IPS DF 19.7 (cell line): ENCODE measurements at places on chromosomes 5 and 9.

GRCh38 chr5:38725371-38725865 lies 120.4 kb upstream of the OSMR start:
- DNase-seq, result no peak

DNA sequence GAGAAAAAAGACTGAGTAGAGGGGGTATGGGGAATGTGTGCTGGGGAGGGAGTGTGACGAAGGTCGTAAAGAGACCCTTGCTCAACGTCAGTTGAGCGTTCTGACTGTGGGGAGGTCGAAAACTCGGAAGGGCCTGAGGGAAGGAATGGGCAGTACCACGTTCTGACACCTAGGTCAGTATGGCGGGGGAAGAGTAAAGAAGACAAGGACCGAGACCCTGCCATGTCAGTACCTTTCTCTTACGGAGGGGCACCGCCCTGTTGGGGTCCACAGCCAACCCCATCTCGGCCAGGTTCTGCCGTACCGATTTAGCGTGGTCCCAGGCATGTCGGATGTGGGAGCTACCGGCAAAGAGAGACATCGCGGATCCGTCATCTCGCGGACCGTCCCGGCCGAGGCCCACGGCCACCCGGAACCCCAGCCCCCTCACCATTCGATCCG lies 375 bp downstream of the NOP16 start:
- no peak for DNase-seq

DNA sequence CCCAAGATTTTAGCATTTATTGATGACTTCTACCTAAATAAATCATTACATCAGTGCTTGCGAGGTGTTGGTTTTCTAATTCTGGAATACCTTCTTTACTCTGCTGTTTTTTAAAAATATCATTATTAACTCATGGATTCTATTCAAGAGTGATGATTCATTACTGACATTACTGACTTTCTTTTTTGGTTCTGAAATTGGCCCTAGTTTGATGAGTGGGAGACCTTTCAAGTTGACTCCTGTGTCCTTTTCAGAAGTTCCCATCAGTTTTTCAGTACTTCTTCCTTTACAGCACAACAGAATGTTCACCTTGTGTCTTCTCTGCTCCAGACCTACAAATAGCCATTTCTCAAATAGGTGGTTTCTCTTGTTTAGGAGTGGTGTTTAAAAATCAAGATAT lies 114.1 kb downstream of the PCSK5 start:
- DNase-seq, result no peak

DNA sequence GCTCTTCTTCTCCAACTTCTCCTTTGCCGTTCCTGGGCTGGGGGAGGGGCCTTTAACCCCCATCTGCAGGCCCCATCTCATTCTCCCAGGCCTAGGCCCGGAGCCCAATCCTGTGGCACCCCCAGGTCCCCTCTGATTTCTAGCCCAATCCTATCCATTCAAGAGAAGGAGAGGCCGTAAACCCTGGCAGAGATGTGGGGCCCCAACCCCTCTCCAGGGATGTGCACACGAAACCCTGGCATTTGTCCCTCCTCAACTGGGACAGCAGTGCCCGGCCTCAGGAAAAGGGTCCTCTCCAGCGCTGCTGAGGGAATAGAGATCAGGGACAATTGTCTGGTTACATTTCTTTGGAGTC lies 24.2 kb upstream of the ADAMTS2 start:
- DNase-seq, result no peak

DNA sequence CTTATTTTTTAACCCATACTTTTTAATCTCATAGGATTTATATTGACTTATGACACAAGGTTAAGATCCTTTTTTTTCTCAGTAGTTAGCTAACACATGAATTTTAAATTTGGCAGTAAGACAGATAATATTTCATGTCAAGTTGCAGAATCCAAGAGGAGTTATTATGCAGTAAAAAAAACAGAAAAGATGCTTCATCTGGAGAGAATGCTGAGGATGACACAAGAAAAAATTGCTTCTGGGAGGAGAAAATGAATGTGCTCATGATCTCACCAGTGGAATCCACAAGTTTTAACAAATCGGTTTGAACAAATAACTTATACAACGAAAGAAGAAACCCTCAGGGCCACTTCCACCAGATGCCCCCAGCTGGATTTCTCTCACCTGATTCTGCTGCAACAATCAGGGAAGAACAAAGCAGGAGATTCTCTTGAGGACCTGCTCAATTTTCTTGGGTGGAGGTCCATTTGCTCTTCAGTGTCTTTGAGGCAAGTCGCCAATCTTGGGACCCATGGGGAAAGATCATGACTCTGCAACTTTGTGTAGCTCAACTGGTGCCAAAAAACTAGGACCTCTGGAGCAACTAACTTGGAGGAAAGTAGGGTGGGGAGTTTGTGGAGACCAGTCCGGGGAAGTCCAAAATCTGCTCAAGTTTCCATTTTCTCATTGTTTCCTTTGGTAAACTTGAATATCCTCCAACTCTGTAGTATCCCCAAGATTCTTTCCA lies 50.5 kb upstream of the TNFSF15 start:
- no peak for DNase-seq

DNA sequence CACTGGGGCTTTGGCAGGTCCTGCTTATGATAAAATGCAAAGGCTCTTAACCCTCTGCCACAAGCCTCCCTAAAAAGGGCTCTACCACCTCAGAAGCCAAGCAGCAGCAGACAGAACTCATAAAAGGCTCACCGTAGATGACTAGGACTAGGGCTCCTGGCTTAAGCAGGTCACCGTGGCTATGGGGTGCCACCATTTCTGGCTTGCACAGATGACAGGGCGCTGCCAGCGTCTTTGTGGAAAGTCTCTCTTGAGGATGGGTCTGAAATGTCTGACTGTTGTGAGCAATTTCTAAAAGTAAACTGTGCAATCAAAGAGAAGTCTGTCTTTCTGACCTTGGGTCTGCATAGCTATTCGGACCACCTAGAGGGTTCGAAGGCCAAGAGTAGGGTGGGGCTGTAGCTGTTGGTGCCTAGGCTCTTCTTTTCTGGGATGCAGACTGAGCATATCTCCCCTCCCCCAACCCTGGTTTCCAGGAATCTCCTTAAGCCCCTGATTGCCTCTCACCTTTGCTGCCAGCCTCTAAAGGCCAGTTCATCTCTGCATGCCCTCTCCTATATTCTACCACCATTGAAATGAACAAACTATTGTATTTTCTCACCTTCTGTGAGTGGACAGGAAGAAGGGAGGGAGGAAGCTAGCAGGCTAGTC lies 307.4 kb downstream of the ARHGAP26 start:
- no peak for DNase-seq

DNA sequence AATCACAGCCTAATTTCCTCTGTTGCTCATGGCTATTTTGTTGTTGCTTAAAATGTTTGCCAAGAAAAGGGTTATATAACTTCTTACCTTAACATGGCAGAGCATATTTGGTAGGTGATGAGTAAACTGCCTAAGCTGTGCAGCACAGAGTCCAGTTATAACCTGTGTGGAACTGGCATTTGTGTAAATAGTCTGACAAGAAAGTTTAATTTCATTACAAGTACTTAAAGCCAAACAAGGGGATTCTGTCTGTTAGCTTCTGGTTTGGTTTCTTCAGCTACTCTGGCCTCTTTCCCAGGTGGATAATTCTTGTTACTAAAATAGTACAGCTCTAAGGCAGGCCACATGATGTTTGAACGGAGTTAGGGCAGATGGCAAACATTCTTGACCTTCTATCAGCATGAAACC lies 72.2 kb downstream of the PTCD2 start:
- DNase-seq, result no peak
